ENCODE measurements at places on chromosomes 2 and 18. TPM values are rescaled to one million over a fixed set of nuclear protein-coding genes. Genes with fewer than 3 reads are reported as not detected.
A peak's percentile ranks its signal among the peaks of the same experiment; 100 is the strongest.

- no peak for DNase-seq
- H3K4me1 ChIP-seq: peaks cover 17% of the 10 kb centered on the region
- H3K27me3 ChIP-seq: no peaks in the 10 kb centered on the region
- no peak overlapping the region for H3K4me3 ChIP-seq
Observed at GRCh38 chr2:237708961-237709360, 81.6 kb downstream of the LRRFIP1 start.

DNA sequence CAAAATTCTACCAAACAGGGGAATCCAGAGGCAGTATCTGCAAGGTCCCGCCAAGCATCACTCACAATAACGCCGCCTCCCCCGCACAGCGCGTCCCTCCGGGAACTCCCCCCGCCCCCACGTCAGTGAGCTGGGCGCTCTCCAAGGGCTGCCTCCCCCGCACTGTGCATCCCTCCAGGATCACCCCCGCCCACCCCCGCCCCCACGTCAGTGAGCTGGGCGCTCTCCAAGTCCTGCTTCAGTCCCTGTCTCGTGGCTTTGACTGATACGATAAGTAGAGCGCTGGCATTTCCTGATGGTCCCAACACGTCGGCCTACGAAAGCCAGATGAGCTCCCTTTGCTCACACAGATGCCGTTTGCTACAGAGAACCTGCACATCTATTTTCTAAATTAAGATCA lies 130.7 kb upstream of the TPO start:
- H3K27ac ChIP-seq: no peak overlapping the region
- H3K36me3 ChIP-seq: no peaks in the 10 kb centered on the region
- no peaks in the 10 kb centered on the region for H3K4me1 ChIP-seq
- DNase-seq: no peak
- no peak overlapping the region for H3K4me3 ChIP-seq

GRCh38 chr2:144470334-144470733 lies 49.6 kb downstream of the ZEB2 start:
- peaks cover 71% of the 10 kb centered on the region for H3K27me3 ChIP-seq
- no peak overlapping the region for H3K4me3 ChIP-seq
- H3K36me3 ChIP-seq: peaks cover 3% of the 10 kb centered on the region
- no peak overlapping the region for H3K27ac ChIP-seq
- H3K4me1 ChIP-seq: no peaks in the 10 kb centered on the region

DNA sequence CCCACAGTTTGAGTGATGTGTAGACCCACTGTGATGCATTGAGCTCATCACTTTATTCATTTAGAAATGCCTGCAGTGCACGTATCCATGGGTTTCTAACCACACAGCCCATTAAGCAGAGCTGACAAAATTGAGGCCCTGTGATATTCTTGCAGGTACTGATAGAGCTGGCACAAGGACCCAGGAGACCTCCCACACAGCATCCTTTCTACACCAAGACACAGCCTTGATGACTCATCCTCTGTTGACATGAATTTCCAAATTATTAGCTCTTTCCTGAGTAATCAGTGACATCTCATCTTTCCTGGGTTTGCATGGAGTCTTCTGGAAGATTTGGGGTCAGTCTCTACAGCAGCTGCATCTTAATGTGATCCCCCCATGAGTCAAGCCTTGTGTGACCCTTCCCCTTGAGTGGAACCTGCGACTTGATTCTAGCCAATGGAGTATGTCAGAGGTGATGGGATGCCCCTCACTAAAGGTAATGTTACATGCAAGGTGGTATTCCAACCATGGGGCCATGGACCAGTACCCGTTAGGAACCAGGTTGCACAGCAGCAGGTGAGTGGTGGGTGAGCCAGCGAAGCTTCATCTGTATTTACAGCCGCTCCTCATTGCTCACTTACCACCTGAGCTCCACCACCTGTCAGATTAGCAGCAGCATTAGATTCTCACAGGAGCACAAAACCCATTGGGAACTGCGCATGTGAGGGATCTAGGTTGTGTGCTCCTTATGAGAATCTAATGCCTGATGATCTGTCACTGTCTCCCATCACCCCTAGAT lies 181.1 kb upstream of the ARL4C start:
- H3K4me1 ChIP-seq: no peaks in the 10 kb centered on the region
- H3K27me3 ChIP-seq: no peaks in the 10 kb centered on the region
- H3K27ac ChIP-seq: no peak overlapping the region
- H3K4me3 ChIP-seq: no peak overlapping the region
- H3K36me3 ChIP-seq: no peaks in the 10 kb centered on the region

DNA sequence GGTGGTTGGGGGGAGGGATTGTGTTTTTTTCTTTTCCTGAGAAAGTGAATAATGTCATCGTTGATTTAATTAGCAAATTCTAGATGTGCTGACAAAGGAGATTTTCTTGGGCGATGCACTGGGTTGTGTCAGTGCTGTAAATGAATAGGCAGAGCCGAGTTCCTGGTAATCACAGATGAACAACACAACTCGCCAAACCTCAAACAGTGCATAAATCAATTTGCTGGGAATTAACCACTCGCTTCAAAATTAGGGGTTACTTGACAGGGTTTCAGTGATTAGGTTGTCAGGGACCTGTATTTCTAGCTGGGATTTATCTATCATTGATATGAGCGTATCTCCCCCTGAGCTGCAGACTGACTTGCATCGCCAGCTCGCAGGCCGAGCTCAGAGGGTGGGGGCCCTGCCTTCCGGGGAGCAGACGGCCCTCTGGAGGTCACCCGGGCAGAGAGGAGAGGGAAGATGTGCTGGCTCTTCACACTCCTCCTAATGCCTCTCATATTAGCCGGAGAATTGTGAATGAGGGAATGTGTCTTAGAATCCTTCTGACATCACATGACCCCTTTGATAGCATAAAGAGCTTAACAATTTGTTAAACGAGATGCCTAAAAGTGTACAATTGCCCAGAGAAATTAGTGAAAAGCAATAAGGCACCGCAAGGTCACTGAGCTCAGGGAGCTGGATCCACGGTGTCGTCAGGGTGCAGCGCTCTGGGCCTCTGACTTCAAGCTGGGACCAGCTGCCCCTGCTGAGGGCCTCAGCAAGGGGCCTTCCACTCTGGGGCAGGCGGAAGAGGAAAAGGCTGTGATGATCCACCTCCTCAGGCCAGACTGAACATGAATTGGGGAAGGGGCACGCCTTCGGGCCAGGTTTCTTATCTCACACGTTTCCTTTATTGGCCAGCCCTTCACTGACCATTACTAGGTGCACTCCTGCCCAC lies 48.9 kb downstream of the SMIM21 start:
- no peaks in the 10 kb centered on the region for H3K36me3 ChIP-seq
- peaks cover under 1% of the 10 kb centered on the region for H3K27me3 ChIP-seq
- H3K27ac ChIP-seq: no peak overlapping the region
- H3K4me3 ChIP-seq: no peak overlapping the region

DNA sequence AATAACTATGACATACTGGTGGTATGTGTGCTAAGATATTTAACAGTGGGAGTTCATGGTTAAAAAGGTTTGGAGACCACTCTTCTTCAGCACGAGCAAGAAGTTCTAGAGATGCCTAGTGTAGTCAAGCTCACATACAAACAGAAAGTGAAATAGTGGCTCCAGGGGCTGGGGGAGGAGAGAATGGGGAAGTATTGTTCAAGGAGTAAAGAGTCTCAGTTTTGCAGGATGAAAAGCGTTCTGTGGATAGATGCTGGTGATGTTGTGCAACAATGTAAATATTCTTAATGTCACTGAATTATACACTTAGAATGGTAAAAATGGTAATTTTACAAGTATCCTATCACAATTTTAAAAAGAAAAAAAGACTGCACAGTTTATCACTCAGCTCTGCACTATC lies 29.0 kb upstream of the EPAS1 start:
- no peak overlapping the region for H3K4me3 ChIP-seq
- H3K27ac ChIP-seq: no peak overlapping the region
- no peaks in the 10 kb centered on the region for H3K27me3 ChIP-seq
- H3K36me3 ChIP-seq: no peaks in the 10 kb centered on the region

DNA sequence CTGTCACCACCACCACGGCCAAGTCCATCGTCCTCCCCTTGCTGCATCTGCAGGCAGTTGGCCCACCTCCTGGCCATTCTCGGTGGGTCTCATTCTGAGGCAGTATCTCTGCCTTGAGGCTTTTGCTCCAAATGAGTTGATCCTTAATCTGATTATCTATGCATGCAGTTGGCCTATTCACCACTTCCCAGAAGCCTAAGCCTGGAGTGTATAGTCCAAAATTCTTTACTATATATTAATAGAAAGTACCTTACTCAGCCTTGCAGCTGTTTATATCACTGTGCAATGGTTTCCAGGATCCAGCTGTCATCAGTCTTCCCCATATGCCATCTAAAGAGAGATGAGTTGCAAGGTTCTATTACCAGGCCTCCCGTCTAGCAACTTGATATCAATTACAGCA lies 292.4 kb downstream of the SS18 start:
- DNase-seq: no peak
- H3K4me3 ChIP-seq: no peak overlapping the region
- H3K4me1 ChIP-seq: no peaks in the 10 kb centered on the region
- H3K36me3 ChIP-seq: no peaks in the 10 kb centered on the region

- no peak overlapping the region for H3K27ac ChIP-seq
- H3K27me3 ChIP-seq: no peaks in the 10 kb centered on the region
- H3K4me1 ChIP-seq: no peaks in the 10 kb centered on the region
- no peak overlapping the region for H3K4me3 ChIP-seq
Observed at GRCh38 chr2:48590017-48590416, 27.6 kb upstream of the GTF2A1L start.

DNA sequence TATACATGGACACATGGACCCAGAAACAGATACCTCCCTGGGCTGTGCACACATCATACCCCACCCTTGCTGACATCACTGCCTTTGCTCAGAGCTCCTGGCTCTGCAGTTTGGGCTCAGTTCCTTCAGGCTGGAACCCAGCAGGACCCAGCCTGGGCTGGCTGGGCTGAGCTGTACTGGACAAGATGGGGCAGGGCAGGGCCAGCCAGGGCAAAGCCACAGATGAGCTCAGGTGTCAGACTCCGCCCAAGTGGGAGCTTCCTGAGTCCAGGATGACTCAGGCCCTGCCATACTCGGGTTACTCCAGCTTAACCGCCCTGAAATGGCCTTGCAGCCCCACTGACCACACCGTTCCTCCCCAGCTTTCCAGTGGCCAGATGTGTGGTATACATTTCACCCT lies 284.9 kb downstream of the OSR1 start:
- DNase-seq: no peak
- no peaks in the 10 kb centered on the region for H3K4me1 ChIP-seq
- no peaks in the 10 kb centered on the region for H3K27me3 ChIP-seq
- no peak overlapping the region for H3K4me3 ChIP-seq
- no peaks in the 10 kb centered on the region for H3K36me3 ChIP-seq

- H3K4me3 ChIP-seq: no peak overlapping the region
- no peak overlapping the region for H3K27ac ChIP-seq
- peak; percentile 60 for DNase-seq
- H3K4me1 ChIP-seq: peaks cover 11% of the 10 kb centered on the region
- H3K27me3 ChIP-seq: no peaks in the 10 kb centered on the region
- H3K36me3 ChIP-seq: no peaks in the 10 kb centered on the region
Observed at GRCh38 chr2:9703701-9704221, 73.0 kb upstream of the YWHAQ start.

DNA sequence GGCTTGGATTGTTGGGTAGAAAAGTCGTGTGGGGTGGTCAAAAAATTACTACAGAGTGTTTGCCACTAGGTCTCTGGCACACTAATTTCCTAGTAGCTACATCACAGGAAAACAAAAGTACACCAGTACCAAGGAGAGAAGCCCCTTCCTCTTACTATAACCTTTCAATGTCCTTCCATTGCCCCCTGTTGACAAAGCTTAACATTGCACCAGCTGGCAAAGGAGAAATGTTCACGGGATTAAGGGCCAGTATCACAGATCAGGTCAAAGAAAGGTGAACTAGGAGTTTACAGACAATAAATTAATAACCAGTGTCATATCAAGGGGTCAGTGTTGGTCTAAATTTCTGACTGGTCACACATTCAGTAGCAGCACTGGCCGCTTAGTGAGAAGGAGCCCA lies 1139.6 kb upstream of the FAM98A start:
- no peaks in the 10 kb centered on the region for H3K36me3 ChIP-seq
- no peak overlapping the region for H3K4me3 ChIP-seq
- no peaks in the 10 kb centered on the region for H3K4me1 ChIP-seq
- H3K27me3 ChIP-seq: no peaks in the 10 kb centered on the region
- H3K27ac ChIP-seq: no peak overlapping the region
- no peak for DNase-seq

DNA sequence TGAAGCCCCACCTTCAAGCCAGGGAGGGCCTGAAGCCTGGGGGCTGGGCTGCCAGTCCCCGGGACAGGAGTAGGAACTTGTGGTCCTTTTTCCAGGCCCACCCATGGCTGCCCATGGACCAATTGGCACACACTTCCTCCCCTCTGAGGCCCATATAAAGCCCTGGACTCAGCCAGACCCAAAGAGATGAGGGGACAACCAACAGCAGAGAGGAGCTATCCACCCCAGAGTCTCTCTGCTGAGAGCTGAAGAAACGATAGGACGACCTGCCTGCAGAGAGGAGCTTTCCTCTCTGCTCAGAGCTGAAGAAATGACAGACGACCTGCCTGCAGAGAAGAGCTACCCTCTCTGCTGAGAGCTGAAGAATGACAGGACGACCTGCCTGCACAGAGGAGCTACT lies 43.8 kb upstream of the PEX13 start:
- no peak overlapping the region for H3K4me3 ChIP-seq
- no peak overlapping the region for H3K27ac ChIP-seq
- no peak for DNase-seq
- H3K27me3 ChIP-seq: no peaks in the 10 kb centered on the region

GRCh38 chr18:79739440-79739778 lies 58.3 kb upstream of the KCNG2 start:
- no peak overlapping the region for H3K4me3 ChIP-seq
- H3K4me1 ChIP-seq: no peaks in the 10 kb centered on the region
- peaks cover 56% of the 10 kb centered on the region for H3K36me3 ChIP-seq
- no peaks in the 10 kb centered on the region for H3K27me3 ChIP-seq
- H3K27ac ChIP-seq: no peak overlapping the region
- DNase-seq: no peak

- H3K4me3 ChIP-seq: no peak overlapping the region
- H3K36me3 ChIP-seq: no peaks in the 10 kb centered on the region
- no peak overlapping the region for H3K27ac ChIP-seq
- H3K4me1 ChIP-seq: no peaks in the 10 kb centered on the region
Observed at GRCh38 chr2:240095556-240096523, 40.3 kb downstream of the COPS9 start.

Gene TCF23
- polyA plus RNA-seq: 0.10 TPM

Gene UGT1A10
- 0.06 TPM for polyA plus RNA-seq

Gene KIAA2012
- 0.28 TPM for polyA plus RNA-seq

Gene TBC1D8
- 17.3 TPM for polyA plus RNA-seq

Gene C2orf80
- polyA plus RNA-seq: 0.84 TPM
